Gastrocnemius medialis (tissue), 4 donors: ENCODE measurements at places on chromosomes 13 and 19.

- DNase-seq = no peak
Measured at GRCh38 chr19:4385291-4386040, 14.9 kb downstream of the SH3GL1 start.

GRCh38 chr13:37303606-37304005 is 198.1 kb upstream of the CSNK1A1L start:
- DNase-seq = no peak

DNA sequence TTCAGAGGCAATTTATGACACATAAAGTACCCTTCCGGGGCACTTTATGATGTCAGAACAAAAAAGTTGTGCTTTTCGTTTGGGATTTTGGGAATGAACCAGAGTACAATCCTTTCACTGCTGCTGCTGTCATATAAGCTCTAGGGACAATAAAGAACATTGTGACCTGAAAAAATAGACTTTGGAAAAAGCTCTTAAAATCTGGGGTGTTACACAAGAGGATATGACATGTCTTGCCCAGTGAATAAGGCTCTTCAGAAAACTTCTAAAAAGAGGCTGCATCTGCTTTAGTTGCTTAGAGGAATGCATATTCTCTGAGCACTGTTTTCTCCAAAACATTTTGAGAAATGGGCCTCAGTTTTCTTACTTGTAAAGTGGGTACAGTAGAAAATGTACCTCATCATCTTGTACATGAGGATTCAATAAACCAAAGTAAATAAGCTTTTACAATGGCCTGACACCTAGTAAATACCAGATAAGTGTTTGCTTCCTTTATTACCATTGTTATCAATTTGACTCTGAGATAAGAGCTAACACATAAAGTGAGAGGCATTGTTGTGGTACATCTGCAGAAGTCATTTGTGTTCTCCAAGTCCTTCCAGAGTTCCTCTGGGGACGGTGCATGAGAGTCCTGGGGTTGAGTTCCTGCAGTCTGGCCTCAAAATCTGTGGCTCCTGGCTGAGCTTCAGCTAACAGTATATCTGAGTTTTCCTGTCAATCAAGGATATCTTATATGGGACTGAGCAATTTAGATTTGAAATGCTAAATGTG is 67.4 kb upstream of the EDNRB start:
- no peak for DNase-seq

- DNase-seq = no peak
Measured at GRCh38 chr13:112159575-112160547, 92.9 kb downstream of the SOX1 start.

DNA sequence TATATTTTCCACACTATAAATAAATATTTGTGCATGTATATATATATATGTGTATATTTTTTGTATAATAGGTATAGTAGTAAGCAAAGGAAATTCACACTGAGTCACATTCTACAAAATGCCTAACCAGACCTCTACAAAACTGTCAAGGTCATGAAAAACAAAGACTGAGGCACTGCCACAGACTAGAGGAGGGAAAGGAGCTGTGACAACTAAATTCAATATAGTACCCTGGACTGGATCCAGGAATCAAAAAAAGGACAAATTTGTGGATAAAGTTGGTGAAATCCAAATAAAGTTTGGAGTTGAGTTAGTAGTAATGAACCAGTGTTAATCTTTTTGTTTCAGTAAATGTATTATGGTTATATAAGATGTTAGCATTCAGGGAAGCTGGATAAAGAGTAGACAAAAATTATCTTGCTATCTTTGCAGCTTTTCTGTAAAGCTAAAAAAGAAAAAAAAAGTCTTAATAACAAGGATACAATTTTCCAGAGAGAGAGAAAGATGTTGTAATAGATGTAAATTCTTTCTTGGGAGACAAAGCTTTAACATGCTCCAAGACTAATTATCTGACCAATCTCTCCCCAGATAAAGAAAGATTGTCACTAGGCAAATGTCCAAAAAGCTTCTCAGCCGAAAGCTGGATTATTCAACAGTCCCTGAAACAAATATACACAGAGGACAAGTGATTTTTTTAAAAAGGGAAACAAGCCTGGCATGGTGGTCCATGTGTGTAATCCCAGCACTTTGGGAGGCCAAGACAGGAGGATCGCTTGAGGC is 19.1 kb downstream of the SYDE1 start:
- DNase-seq = no peak

DNA sequence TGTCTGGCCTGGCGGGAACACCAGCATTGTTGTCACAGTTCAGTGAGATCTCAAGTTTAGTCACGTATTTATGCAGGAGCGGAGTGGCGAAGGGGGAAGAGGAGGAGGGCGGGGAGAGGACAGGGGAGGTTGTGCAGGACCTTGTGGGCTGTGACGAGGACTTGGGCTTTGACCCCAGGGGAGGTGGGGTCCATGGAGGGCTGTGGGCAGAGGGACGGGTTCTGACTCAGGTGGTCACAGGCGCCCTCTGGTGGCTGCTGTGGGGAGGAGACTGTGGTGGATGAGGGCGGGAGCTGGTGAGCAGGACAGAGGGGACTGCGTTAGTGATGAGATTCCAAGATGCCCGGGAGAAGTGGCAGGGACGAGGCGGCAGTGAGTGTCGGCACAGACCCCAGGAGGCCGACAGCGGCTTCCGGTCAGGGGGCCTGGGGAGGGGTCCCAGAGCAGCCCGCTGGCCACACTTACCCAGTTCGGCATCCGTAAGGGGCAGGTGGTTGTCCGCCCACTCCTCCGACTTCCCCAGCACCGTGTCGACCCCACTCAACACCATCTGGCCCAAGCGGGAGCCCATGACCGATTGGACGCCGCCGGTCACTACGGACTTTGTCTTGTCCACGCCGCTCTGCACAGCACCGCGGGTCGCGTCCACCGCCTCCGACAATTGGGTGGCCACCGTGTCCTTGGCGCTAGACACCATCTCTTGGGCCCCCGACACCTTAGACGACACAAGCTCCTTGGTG is 15.7 kb downstream of the PLIN3 start:
- DNase-seq = no peak

DNA sequence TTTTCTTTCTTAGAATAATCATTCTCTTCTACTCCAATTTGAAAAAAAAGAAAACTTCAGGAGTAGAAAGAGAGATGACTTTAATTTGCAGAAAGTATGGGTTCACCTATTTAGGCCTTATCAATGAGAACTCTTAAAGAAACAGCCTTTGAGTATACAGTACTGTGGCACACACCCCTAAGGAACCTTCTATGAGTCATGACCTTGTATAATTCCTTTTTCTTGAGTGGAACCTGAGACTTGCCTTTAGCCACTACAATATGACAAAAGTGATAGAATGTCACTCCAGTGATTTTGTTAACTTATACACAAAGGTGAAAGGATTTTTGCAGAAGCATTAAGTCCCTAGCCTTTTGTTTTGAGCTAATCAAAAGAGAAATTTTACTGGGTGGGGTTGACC is 58.7 kb downstream of the ITGBL1 start:
- DNase-seq = no peak

DNA sequence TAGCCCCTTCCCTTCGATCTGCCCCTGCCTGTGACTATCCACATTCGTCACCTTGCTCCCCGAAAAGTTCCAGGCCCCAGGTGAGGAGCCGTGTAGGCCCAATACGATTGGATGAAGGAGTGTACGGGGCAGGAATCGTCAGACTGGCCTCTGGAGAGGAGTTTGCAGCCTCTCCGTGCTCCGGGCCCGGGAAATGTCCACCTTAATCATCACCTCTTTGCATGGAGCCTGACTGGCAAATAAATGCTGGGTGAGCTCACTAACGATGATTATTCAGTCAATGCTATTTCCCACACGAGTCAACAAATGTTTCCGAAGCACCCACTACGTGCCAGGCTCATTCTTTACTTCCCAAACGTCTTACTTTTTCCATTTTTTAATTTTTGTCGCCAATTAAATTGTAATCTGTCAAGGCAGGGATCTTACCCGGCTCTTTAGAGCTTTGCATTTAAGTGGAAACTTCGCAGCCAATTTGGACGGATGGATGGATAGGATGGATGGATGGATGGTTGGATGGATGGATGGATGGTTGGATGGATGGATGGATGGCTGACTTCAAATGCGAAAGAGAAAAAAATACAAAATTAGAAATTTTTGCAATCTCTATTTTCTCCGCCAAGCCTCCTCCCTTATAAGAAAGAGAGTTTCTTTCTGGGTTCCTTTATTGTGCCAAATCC is 45.8 kb downstream of the TGDS start:
- DNase-seq = no peak

- no peak for DNase-seq
Measured at GRCh38 chr13:42140494-42140893, 92.0 kb downstream of the DGKH start.

- DNase-seq = no peak
Measured at GRCh38 chr19:45645068-45645630, 6.0 kb upstream of the EML2 start.
